ENCODE measurements at places on chromosomes 13 and 19.

DNA sequence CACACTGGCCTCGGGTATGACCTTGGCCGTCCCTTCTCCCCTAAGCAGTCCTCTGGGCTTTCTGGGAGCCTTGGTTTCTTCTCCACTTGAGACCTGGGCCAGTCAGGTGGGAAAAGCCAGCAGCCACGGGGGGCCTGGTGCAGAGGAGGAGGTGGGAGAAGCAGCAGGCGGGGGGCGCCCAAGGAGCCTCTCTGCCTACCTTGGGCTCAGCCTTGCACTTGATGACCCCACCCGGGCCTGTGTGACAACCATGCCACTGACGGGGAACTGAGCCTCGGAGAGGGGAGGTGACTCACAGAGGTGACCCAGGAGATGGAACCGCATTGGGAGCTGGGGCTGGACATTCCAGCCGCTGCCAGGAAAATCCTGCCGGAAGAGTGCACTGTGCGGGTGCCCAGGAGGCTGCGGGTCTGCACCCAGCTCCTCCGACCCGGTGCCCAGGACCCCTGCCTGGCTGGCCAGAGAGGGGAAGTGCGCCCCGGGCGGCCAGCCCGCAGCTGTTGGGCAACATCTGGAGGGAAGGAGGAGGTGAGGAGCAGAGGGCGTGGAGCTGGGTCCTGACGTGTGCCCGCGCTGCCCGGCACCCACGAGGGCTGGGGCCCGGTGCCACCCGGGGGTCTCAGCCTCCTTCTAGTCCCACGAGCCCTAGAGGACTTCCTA lies 23.4 kb upstream of the SLC7A10 start:
- DNase-seq = no peak

DNA sequence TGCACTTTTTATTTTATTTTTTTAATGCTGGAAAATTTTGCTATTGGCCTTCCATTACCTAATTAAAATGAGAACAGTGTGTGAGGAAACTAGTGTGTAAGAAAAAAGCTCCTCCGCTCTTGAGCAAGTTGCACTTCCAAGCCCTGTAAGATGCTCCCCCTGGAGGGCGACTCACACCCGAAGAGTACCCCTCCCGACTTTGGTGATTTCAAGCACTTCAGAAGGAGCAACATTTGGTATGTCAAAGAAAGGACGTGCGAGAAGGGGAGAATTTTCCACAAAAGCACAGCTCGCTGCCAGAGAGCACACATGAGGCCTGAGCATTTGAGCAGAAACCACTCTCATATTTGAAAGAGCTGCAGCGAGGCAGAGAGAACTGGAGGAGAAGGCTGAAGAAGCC lies 504.4 kb downstream of the FGF9 start:
- no peak for DNase-seq

DNA sequence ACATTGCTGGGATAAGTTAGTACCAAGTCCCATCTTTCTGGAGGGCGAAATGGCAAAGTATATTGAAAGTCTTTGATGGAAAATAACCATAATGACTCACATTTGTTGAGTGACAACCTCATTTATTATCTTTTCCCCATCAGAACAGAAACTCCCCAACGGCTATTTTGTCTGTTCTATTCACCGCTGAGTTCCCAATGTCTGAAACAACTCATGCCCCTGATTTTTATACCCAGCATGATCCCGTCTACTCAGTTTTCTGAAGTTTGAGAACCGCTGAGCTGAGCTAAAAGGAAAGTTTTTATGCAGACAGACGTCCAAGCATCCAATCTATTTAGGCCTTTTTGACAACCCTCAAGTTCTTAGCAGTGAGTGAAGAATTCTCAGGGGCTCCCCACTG lies 7.8 kb upstream of the TINCR start:
- DNase-seq = no peak

- no peak for DNase-seq
Measured at GRCh38 chr19:49417088-49417487, 6.2 kb downstream of the PTH2 start.

GRCh38 chr13:73571376-73571775 lies 512.6 kb downstream of the KLF5 start:
- no peak for DNase-seq

- DNase-seq = peak; percentile 89
Measured at GRCh38 chr19:14006766-14007562, 844 bp upstream of the RFX1 start.

DNA sequence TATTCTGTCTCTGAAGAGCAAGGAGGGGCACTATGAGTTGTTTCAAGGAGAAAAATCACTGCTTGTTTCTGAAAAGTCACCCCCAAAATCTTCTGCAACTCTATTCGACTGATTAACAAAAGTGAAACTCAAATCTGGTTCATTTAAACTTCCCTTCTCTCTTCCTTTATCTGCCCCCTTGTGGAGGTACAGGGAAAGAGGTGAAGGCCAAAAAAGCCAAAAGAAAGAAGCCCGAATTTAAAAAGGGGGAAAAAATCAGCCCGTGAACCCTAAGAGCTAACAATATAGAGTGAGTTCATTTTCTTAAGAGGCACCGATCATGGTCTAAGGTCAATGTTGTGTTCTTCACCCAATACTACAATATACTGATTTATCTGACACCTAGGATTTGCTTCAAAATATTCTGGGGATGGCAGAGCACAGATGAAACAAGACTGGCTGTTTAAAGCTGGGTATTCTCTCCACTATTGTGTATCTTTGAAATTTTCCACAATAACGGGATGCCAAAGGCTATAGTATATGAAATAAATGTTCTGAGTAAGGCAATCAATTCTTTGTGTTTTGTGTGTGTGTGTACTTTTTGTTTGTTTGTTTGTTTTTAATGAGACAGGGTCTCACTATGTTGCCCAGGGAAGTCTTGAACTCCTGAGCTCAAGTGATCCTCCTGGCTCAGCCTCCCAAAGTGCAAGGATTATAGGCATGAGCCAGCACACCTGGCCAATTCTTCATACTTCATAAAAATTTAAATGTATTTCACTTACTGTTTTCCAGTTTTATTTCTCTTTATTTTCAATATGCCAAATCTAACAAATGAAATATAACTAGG lies 55.0 kb upstream of the EEF1AKMT1 start:
- peak; percentile 5 for DNase-seq

DNA sequence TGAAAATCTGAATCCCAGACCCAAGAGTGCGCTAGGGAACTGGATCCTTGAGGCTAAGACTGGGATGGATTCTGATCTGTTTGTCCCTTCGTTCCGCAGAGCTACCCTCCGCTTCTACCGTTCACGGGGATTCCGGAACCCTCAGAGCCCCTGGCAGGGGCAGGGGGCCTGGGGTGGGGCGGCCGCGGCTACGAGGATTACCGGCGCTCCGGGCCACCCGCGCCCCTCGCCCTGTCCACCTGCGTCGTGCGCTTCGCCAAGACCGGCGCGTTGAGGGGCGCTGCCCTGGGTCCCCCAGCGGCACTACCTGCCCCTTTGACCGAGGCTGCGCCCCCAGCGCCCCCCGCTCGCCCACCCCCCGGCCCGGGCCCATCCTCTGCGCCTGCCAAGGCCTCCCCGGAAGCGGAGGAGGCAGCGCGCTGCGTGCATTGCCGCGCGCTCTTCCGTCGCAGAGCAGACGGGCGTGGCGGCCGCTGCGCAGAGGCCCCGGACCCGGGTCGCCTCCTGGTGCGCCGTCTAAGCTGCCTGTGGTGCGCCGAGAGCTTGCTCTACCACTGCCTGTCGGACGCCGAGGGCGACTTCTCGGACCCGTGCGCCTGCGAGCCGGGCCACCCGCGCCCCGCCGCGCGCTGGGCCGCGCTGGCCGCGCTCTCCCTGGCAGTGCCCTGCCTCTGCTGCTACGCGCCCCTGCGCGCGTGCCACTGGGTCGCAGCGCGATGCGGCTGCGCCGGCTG lies 7.1 kb downstream of the SPRED3 start:
- peak; percentile 62 for DNase-seq

DNA sequence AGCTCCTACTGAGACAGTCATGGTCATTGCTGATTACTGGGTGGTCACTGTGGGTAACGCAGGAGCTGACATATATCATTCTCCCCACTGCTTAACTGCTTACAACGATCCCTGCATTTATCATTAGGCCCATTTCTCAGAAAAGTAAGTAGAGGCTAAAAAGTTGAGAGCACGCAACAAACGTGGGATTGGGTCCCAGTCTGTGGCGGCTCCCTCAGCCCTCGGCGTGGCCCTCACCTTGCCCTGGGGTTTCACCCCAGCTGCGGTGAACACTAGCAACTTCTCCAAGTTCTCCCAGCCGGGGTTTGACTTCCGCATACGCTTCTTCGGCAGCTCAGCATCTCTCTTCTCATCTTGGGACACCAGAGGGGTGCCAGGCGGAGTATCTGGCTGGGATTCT lies 2.5 kb downstream of the PNKP start:
- DNase-seq = no peak

GRCh38 chr13:60351855-60352615 lies 45.0 kb upstream of the TDRD3 start:
- no peak for DNase-seq

DNA sequence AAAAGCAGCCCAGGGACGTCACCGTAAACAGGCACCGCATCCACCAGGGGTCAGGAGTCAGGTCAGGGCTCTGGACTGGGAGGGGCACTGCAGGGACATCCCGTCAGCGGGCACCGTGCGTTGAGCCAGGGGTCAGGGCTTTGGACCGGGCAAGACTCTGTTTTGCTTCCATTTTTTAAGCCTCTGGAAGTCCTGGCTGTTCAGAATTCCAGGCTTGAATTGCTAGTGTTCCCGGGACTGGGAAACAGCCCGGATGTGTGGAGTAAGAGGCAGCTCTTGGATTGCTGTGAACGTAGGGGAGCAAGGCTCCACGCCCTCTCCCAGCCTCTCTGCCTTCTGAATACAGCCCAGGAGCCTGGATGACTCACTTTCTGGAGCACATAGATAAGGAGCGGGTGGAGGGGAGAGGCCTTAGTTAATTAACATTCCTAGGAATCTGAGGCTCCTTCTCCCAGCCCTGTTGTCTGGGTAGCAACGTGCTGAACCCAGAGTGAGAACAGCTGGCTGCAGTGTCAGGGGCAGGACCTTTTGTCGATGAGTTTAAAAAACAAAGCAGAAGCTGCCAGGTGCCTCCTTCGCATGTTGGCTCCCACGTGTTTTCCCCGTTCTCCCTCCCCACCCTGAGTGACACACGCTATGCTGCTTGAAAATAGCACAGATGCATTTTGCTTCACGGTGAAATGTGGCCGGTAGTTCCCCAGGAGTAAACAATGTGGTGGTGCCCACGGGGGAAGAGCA lies 21.9 kb downstream of the ATP11A start:
- no peak for DNase-seq

DNA sequence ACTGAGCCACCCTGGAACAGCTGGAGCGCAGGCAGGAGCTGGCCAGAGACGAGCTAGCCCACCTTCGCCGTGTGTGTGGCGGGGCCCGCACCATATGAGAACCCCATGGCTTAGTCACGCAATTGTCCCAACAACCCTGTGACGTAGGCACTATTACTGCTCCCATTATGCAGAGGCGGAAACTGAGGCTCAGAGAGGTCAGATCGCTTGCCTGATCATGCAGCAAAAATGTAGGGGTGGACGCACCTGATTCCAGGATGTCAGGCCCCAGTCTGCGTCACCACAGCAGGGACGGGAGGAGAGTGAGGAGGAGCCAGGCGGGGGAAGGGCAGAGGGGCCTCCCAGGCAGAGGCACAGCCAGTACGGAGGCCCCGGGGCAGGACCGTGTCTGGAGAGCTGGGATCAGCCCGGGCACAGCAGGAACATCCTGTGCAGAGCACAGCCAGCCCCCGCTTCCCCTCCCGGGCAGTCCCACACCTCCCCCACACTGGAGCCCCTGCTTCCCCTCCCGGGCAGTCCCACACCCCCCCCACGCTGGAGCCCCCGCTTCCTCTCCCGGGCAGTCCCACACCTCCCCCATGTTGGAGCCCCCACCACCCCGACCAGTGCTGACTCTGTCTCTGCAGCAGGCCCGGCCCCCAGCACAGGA lies 16.7 kb downstream of the PIP5K1C start:
- no peak for DNase-seq

DNA sequence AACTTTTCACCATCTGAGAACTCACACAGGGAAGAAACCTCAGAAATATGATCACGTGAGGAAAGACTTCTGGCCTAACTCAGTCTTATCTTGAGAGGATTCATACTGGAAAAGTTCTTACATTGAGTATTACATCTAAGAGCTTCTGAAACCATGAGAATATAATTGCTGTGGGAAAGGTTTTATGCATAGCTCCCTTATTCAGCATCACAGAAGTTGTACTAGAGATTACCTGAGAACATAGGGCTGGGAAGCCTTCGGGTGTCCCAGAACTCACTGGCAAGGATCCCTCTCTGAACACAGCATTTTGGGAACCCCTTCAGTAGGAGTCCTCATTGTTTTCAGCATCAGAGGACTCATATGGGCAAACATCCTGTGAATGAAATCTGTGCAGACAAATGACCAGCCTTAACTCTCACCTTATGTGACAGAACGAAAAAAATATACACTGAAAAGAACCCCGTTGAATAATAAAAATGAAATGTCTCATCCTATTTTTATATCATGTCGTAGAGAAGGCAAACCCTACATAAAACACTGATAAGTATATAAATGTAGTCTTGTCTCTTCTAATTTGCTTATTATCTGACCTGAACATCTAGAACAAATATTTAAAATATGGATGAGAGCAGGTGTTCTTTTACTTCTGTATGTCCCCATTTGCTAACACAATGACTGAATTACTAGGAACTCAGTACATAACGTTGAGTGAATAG lies 14.2 kb downstream of the ZNF274 start:
- no peak for DNase-seq

- peak; percentile 38 for DNase-seq
Measured at GRCh38 chr19:29771708-29772414, 39.9 kb upstream of the CCNE1 start.

GRCh38 chr19:8393871-8394250 lies 3.7 kb downstream of the RAB11B start:
- no peak for DNase-seq

GRCh38 chr13:27783111-27783510 lies 9.2 kb upstream of the GSX1 start:
- DNase-seq = no peak

DNA sequence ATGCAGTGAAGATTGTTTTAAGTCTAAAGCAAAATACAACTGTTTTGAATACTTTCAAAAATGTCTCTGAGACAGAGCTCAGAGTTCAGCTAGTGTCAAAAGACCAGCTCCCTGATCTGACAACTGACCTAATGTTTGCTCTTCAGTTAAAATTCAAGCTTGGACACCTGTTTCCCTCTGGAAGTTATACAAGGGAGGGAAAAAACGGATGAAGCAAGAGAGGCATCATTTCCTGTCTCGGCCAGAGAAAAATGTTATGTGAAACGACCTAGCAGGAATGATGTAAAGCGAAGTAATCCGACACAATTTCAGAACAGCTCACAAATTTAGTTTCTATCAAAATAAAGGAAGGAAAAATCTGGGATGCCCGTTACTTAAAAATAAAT lies 59.4 kb downstream of the ZAR1L start:
- DNase-seq = no peak

DNA sequence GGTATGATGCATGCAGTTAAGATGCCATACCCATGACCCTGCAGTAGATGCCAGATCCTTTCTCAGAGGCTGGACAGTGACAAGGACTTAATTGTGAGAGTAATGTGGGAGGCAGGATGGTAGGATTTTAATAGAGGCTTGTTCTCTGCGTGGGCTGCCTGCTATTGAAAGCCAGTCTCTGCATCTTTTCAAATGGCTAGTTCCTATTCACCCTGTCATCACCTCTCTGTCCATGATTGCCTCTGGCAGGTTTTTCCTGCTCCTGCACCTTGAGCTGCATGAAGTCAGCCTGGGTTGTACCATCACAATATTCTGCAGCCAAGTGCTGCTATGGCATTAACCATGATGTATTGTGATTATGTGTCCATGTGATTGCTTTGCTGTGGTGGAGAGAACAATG lies 440.5 kb downstream of the ITGBL1 start:
- DNase-seq = no peak

All from activated CD4-positive, alpha-beta T cell treated with anti-CD3 and anti-CD28 coated beads, Interleukin-2, amount 50 U/mL, for 48 hours (primary cell).